ENCODE measurements at places on chromosomes 5 and 9.
A peak's percentile ranks its signal among the peaks of the same experiment; 100 is the strongest.

- DNase-seq, result no peak
Measured at GRCh38 chr9:129140397-129141065, 29.3 kb downstream of the PTPA start.

DNA sequence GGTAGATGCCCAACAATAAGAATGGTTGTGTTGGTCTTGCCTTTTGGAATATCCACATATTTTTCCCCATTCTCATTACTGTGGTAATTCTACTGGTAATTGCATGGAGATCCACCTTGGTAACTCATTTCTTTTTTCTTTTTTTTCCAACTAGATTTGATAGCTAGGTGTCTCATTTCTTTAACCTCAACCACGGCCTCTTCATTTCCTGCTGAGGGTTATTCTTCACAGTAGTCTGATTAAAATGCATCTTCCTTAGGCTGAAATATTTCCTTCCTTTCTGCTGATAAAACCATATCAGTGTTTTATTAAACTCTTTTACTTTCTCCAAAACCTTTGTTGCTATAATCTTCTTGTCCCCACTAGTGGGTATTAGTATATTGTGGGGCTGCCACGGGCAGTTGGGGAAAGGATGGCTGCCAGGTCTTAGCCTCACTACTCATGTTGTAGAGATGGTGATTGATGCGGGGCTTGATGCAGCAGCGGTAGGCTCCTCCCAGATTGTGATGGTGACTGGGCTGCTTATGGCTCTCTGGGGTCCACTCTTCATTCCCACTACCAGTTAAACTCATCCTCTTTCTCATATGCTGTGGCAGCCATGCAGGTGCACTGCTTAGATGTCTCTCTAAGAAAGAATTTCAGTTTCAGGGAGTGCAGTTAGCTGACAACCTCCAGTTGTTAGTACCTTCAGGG lies 35.9 kb downstream of the KIF2A start:
- no peak for DNase-seq

- no peak for DNase-seq
Measured at GRCh38 chr9:135921749-135922310, 14.5 kb upstream of the CAMSAP1 start.

DNA sequence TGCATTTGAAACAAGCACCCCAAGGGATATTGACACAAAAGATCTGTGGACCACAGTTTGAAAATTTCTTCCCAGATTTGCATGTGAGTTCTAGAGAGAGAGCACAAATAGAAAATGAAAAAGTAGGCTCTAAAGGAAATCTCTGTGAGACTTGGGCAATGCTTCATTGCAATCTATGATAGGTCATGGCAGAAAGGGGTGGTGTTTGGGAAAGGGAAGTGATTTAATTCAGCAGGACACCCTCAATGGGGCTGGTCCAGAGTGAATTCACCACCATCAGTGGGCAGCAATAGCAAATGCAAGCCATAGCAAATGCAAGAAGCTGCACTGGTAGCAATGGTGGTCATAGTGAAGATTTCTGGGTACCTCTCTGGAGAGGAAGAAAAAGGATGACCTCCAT lies 58.1 kb downstream of the ANKRD55 start:
- no peak for DNase-seq

DNA sequence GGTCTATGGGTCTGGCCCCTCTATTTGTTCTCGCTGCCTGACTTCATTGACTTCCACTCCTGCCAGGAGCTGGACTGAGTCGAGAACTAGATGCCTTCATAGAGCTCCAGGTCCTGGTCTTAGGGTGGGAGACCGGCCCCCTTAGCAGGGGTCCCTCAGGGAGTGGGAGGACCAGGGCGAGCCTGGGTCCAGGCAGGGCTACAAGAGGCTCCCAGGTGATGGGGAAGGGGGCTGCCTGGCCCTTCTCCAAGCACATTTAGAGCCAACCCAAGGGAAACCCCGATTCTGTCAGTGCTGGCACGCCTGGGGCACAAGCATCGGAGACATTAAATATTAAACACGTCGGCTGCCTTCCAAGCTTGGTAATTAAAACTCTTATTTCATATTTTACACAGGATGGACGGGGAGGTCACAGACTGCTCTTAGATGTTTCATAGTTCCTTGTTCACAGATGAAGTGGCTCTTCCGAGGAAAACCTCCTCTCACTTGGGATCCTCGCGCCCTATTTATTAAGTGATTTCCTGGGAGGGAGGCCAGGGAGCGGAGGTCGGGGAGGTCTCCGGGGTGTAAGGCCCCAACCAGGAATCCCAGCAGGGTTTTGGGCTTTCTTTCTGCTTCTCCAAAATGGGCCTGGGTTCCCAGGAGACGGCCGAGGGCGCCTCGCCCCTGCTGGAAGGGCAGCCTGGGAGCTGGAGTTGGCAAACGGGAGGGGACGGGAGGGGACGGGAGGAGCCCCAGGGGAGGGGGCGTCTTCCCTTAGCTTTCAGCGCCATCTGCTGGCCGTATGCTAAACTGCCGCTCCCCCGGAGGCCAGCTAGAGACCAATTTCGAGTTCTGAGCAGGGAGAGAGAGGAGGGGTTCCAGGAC lies 23.4 kb upstream of the ZBTB43 start:
- peak; percentile 36 for DNase-seq

DNA sequence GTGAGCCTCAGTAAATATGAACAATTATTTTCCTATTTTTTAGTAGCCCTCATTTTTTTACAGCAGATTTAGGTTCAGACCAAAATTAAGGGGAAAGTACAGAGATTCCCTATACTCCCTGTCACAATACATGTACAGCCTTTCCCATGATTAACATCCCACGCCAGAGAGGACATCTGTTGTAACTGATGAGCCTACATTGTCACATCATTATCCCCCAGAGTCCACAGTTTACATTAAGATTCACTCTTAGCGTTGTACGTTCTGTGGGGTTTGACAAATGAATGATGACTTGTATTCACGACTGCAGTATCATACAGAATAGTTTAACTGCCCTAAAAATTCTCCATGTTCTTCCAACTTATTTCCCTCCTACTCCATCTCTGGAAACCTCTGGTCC lies 262.3 kb upstream of the MSX2 start:
- no peak for DNase-seq

- DNase-seq, result no peak
Measured at GRCh38 chr9:95024097-95024671, 293.3 kb downstream of the FANCC start.

DNA sequence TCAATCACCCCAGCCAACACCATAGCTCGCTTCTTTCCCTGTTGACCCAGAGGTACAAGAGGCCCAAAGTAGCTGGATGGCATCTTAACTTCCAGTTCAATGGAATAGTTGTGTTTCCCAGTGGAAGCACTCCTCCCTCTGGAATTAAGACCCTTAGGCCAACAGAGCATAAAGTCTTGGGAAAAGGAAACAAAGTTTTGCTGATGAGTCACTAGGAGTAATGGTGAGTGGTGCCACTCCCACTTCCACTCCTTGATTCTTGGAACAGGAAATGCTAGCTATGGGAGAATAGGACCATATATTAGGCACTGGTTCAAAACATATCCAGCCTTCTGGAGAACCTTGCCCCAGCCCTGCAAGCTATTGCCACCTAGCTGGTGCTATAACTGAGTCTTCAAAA lies 44.7 kb upstream of the LMX1B start:
- DNase-seq, result no peak

GRCh38 chr9:33202552-33203201 lies 35.5 kb upstream of the B4GALT1 start:
- peak; percentile 68 for DNase-seq
